ENCODE measurements at places on chromosomes 1 and 21.

DNA sequence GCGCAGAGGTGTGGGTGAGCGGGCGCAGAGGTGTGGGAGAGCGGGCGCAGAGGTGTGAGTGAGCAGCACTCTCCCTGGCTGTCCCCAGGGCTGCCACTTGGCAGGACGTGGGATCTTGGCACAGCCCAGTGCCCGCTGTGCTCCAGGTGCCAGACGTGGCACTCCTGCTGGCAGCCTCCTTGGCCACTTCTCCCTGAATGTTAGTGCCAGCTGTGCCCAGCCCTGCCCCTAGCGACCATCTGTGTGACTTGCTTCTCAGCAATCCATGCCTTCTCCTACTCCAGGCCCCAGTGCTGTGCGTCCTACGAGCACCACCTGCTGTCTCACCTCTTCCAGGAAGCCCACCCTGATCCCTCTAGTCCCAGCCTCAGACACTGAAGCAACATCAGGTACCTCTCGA, 30.5 kb downstream of the KRTAP10-1 start:
- no peak for DNase-seq

- DNase-seq: no peak
These were observed 46.7 kb upstream of the DMRTB1 start for GRCh38 chr1:53412285-53413174.

GRCh38 chr1:221720545-221720944, 21.3 kb downstream of the DUSP10 start:
- no peak for DNase-seq

GRCh38 chr1:99956755-99957154, 13.0 kb upstream of the SLC35A3 start:
- no peak for DNase-seq

DNA sequence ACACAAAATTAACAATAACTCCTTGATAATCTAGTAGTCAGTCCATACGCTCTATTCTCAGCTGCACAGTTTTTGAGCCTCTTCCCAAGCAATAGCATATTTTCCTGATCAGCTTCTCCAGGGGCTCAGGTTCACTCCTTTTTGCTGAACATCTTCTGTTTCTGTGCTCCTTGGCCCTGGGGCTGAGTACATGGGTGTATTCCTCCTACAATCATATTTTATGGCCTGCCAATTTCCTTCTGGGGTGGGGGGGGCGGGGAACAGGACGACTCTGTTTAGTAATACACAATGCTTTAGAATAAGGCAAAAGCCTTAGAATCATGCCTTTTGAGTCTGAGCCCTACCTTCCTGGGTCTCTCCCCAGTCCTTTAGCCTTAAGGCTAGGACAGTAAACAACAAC, 8.5 kb downstream of the CLDN19 start:
- DNase-seq: no peak

DNA sequence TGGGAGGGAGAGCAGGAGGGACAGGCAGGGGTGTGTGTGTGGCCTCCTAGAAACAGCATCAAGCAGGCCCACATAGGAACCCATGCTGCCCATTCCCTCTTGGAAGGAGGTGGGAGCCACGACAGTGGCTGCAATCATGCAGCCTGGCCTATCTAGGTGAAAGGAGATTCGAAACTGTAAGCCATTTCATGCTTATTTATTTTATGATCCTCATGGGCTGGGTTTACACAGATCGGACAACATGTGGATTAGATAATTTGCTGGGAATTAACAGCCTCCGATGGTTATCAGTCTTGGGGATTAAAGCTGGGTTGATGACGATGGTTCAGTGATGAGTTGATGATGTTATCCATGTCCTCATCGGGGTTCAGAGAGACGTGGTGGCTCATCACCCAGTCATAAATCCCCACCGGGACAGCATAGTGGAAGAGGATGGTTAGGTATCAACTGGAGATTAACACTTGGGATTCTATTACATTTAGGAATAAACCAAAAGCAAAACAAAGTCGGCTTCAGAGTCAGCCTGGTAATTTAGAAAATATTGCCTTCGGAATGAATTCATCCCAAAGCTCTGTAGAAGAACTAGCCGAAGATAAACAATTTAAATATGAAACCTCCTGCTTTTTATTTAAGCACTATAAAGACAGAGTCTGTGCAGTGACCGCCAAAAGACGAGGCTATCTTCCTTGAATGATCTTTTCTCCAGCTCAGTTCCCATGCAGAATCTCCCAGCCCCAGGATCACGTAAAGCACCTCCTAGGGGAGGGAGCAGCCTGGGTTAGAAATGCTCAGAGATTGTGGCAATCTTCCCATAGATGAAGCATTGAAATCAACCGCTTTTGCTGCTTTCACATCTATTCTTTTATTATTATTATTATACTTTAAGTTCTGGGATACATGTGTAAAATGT, 252.8 kb downstream of the FOXD2 start:
- DNase-seq: no peak

- DNase-seq: no peak
These were observed 204.8 kb upstream of the ADAMTS5 start for GRCh38 chr21:27171707-27172106.

DNA sequence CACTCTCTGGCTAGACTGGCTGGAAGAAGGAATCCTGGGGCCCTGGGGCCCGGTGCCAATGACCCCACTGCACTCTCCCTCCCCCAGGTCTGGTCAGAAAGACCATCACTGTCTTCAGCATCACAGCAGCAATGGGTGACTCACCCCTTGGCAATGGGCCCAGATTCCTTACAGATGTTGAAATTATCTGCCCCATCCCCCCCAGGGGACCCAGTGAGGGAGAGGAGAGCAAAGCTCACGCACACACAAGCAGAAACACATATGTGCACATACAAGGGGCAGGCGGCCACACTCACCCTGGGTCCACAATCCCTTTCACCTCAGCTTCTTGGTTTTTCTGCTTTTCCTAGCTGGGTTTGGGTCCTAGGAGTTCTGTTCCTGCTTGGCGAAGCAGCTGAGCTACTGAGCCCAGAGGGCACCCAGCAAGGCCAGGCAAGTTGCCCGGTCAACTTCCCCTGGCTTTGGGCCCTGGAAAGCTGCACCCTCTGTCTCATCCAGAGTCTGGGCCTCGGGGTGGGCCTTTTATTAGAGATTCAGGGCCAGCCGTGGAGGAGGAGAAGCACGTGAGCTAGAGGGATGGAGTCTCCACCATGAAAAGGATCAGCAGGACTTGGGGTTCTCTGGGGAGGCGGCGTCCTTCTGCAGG, 2.6 kb downstream of the COL16A1 start:
- no peak for DNase-seq

GRCh38 chr21:36973986-36974850, 7.7 kb upstream of the HLCS start:
- no peak for DNase-seq

DNA sequence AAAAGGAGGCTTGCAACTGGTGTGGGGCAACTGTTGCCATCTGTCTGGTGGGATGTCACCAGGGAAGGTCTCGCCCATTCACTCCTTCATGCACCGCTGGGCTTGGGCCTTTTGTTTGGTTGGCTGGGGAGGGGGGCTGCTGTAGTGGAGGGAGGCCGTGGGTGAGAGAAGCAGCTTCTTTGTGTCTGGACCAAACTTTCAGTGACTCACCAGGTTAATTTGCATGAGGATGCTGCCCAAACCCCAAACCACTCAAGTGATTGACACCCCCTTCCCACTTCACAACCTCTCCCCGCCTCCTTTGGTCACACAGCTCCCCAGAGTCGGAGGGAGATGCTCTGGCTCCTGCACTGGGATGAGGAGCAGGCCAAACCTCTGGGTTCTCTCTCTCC, 19.7 kb downstream of the BTG2 start:
- no peak for DNase-seq

All from stimulated activated CD8-positive, alpha-beta memory T cell treated with anti-CD3 and anti-CD28 coated beads, Interleukin-4, amount 100 ng/mL, for 1 hour (primary cell).